ENCODE measurements at places on chromosomes 3 and 15.

DNA sequence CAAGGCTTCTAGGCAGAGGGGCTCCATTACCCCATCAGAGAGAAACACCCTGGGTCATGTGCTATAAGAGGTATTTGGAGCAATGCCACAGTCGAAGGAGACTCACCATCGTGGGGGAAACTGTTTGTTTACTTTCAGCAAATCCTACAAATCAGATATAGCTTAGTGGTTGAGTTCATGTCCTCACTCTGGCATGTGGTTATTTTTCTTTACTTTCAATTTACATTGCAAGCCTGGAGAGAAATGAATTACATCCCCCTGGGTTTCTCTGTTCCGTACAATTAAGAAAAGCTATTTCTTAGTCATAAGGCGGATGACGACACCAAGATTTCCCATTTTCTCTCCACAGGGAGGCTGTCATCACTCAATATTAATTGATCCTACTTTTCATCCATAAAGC, 36.9 kb downstream of the RFTN1 start:
- DNase-seq = no peak

DNA sequence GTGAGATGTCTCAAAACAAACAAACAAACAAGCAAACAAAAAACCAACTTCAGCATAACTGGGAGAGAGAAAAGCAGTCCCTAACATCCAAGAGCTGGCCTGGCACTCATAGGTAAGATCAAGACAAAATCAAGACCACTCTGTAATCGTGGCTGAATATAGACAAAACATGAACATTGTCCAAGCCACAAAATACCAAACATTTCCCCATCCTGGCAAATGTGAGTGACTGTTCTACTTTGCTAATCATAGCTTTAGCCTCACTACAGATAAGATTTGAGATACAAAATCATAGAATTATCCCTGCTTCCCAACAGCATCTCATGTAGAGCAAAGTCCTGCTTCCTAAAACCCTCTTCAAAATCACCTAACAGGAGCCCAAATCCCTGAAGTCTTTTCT, 116.7 kb upstream of the PRTG start:
- DNase-seq = no peak

DNA sequence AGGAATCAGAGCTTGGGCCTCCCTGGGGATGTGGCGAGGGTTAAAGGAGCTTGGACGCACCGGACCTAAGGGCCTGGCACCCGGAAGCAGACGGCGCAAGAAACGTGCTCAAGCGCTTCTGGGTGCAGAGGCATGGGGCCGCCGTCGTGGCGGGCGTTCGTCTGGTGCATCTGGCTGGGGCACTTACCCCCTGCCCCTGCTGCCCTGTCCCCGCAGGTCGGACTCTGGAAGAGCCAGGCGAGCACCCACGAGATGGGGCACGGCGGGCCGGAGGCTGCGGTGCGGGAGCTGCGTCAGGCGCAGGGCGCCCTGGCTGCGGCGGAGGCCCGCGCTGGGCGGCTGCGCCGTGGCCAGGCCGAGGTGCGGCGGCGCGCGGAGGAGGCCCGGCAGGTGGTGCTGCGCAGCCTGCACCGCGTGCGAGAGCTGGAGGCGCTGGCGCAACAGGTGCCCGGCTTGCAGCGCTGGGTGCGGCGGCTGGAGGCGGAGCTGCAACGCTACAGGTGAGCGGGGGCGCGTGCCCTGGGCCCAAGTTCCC, 2.5 kb downstream of the EFCC1 start:
- DNase-seq = no peak

DNA sequence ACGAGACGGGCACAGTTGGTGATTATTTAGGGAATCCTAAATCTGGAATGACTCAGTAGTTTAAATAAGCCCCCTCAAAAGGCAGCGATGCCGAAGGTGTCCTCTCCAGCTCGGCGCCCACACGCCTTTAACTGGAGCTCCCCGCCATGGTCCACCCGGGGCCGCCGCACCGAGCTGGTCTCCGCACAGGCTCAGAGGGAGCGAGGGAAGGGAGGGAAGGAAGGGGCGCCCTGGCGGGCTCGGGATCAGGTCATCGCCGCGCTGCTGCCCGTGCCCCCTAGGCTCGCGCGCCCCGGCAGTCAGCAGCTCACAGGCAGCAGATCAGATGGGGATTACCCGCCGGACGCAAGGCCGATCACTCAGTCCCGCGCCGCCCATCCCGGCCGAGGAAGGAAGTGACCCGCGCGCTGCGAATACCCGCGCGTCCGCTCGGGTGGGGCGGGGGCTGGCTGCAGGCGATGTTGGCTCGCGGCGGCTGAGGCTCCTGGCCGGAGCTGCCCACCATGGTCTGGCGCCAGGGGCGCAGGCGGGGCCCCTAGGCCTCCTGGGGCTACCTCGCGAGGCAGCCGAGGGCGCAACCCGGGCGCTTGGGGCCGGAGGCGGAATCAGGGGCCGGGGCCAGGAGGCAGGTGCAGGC, 318.0 kb downstream of the FGF12 start:
- DNase-seq = no peak

GRCh38 chr3:29334706-29335105, 53.8 kb downstream of the RBMS3 start:
- DNase-seq = no peak

DNA sequence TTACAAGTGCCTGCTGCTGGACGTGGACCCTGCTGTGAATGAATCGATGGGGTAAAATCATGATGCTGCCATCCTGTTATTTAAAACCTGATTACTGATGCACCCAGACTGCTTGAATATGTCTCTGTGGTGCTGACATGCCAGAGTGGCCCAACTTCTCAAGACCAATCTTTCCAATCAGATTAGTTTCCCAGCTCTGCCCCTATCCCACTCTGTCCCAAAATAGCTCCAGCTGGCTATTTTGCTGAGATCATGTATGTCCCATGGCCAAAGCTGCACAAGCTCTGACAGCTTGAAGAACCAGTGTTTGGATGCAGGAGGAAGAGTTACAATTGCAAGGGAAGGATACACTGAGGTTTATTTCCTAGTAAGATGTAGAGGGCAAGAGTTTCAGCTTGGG, 153.6 kb downstream of the TMEM108 start:
- no peak for DNase-seq

- no peak for DNase-seq
Observed at GRCh38 chr3:16767006-16767405, 117.7 kb upstream of the PLCL2 start.

DNA sequence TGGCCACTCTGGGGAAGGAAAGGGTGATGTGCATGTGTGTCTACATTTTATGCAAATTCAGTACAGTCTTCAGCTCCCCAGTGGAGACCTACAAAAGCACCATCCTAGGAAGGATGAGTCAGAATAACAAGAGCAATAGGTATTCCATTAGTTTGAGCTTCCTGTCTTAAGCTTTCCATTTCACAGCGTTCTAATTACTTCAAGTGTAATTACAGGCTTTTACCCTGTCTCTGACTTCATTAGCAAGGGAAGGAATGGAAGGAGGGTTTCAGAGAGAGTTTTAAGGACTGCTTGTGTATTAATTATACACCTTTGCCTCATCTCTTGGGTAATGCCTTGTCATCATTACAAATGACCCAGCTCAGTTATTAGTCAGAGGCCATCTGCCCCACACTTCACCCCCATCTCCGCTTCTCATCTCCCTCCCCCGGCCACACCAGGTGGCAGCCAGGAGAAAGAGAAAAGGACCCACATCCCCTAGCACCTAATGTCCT, 202.8 kb upstream of the MRPL3 start:
- DNase-seq = no peak

- DNase-seq = no peak
Observed at GRCh38 chr15:50107157-50107556, 11.9 kb downstream of the ATP8B4 start.
